ENCODE measurements at places on chromosomes 2 and 18. TPM values are rescaled to one million over a fixed set of nuclear protein-coding genes. Genes with fewer than 3 reads are reported as not detected.

DNA sequence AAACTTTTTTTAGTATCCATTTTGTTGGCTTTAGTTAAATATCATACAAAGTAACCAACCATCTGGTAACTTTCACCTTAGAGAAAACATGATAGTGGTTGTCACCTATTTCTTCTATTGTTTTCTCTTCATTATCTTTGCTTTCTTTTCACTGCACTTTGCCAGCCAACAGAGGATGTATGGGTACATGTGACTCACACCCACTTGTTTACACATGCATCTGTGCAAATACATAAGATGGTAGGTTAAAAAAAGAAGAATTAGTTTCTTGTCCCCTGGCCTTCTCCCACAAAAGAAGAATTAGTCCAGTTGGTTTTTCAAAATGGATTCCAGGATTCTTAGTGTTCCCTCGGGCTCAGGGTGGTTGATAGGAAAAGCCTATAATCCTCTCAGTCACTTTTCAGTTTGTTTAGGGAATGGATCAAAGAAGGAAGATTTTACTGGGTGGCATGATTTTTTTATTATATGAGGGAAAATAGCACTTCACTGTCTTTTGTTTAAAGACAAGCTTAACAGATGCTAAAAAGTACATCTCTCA lies 46.6 kb downstream of the CDK15 start:
- DNase-seq = no peak

The OXER1 gene
- polyA plus RNA-seq = 1.0 TPM

The SLC11A1 gene
- polyA plus RNA-seq = 0.82 TPM

The UGT1A10 gene
- not detected for polyA plus RNA-seq

The FAM237A gene
- polyA plus RNA-seq = not detected

The CNTNAP5 gene
- not detected for polyA plus RNA-seq
